Stimulated activated CD4-positive, alpha-beta T cell treated with anti-CD3 and anti-CD28 coated beads, Interleukin-1b, Interleukin-23, amount 100 ng/mL, for 4 hours (primary cell): ENCODE measurements at places on chromosomes 6 and 20.
A peak's percentile ranks its signal among the peaks of the same experiment; 100 is the strongest.

DNA sequence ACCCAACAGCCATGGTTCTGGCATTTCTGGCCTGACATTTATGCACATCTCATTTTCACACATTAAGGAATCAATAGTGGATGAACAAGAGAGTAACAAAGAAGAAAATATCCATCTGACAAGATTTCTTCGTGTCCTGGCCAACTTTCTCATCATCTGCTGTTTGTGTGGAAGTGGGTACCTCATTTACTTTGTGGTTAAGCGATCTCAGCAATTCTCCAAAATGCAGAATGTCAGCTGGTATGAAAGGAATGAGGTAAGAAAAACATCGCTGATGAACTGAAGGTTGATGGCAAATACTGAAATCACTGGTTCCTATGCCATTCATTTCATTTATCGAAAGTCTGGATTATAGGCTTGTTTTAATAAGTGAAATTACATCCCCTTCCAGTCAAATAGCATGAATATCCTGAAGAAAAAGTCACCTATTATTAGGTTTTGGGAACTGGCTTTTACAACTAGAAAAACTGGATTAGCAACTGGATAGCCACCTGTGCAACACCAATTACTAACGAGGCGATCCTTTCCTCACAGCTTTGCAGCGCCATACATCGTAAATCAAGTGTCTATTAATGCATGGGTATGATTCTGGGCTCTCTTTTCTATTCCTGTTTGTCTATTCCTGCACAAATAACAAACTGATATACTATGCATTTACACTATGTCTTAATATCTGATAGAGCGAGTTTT, 50.2 kb upstream of the NOP56 start:
- no peak for DNase-seq

DNA sequence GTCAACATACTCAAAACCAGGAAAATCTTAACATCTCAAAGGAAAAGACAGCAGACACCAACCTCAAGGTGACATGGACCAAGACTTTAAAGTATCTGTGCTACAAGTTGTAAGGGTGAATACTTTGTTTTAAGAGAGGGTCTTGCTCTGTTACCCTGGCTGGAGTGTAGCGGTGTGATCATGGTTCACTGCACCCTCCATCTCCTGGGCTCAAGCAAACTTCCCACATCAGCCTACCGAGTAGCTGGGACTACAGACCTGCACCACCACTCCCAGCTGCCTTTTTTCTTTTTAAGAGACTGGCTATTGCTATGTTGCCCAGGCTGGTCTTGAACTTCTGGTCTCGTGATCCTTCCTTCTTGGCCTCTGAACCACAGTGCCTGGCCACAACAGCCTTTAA, 9.7 kb downstream of the AMD1 start:
- DNase-seq, result no peak

DNA sequence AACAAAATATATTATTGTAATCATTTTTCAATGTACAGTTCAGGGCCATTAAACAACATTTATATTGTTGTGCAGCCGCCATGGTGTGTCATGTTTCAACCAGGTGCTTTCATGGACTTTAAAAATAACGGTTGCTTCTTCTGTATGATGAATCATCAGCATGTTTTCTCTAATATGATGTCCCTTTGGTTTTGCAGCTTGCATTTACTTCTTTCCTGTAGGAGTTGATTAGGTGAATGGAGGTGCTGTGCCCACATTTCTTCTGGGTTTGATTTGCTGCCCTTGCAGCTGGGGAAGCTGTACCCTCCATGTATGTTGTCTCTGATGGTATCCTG, 54.9 kb upstream of the TULP4 start:
- no peak for DNase-seq

GRCh38 chr6:103784117-103784516, 1075.6 kb downstream of the HACE1 start:
- no peak for DNase-seq

DNA sequence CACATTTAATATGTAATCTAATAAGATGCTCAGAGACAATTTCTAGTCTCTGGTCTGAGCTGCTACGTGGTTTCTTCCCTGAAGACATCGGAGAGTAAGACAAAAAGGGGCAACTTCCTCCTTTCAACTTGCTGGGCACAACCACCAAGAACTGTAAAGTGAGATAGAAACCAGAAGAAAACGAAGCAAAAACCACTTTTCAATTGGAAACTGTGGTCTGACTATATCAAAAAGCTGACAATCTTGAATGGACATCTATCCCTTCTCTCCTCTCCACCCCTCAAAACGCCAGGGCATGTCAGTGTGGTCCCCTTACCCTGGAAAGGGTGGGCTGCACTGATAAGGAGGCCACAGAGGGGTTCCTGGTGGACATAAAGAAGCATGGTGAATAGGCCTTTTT, 269.1 kb downstream of the CD83 start:
- no peak for DNase-seq

DNA sequence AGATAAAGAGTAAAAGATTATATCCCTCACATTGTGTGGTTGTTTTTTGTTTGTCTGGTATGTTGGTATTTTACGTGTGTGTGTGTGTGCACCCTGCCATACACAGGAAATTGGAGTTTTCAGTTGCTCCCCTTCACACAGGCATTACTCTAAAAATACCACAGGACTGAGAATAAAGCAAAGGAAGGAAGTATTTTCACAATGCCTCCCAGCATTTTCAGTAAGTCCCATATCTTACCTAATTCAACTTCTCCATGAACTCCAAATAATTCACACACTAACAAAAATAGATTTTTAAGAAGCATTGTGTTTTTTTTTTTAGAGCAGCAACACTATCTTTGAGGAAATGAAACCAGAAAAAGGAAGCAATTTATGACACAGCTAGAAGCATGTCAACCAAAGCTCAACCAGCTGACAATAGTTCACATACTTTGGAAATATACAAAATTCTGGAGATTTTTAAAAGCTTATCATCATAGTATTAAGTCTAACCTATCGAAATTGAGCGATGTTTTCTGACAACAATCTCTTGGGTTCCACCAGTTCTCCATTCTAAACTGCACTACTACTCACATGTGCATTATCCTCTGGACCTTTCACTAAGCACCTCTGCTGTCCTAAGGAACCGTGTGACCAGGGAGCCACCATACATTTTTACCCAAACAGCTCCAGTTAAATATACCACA, 2.1 kb downstream of the UBE2J1 start:
- DNase-seq, result no peak

GRCh38 chr6:31781244-31782125, 4.4 kb upstream of the VWA7 start:
- no peak for DNase-seq

DNA sequence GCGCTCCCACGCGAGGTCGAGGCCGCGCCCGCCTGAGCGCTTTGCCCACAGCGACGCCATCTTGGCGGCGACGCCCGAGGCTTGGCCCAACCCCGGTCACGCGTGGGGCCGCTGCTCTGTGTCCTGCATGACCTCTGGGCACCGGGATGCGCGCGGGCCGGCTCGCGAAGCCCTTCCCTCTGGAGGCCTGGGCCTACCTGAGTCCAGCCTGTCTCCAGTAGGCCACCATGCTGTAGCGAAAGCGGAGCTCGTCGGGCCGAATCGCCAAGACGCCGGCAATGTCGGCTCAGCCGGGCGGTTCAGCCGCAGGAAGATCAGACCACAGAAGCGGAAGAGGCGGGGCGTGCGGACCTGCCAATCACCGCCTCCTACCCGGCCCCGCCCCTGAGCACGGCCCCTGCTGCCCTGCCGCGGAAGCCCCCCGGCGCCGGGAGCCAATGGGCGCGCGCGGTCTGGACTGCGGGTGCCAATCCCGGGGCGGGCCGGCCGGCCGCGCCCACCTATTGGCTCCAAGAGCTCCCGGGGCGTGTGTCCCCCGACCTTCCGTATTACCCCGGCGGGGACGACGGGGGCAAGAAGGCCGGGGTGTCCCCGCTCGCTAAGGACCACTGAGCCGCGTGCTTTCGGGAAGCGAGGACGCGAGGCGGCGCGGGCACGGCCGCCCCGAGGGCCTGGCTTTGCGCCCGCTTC, at the start of gene ATP5F1E:
Gene ATP5F1E (minus strand): TSS at position 313 of the 690 bp plus-strand sequence. CDS start 84 bp downstream, at position 229.
- DNase-seq, result peak; percentile 94

GRCh38 chr20:11906626-11907480, 10.8 kb upstream of the BTBD3 start:
- DNase-seq, result no peak

DNA sequence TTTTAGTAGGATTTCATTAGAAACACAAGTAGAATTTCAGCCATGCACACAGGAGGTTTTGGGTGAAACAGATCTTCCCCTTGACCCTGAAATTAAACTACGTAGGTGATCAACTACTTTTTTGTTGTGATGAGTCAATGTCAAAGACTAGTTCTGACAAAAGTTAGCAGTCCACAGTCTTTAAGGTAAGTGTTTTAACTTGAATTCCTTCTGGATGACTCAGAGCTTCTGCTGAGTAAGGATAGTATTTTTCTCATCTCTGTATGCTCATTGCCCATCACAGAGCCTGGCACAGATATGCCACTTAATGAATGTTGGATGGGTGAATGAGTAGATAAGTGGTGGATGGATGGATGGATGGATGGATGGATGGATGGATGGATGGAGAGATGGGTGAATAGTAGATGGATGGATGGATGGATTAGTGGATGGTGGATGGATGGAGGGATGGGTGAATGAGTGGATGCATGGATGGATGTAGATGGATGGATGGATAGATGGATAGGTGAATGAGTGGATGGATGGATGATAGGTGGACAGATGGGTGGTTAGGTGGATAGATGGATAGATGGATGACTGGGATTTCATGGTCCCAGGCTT, 165.3 kb downstream of the ZMYND8 start:
- DNase-seq, result no peak

DNA sequence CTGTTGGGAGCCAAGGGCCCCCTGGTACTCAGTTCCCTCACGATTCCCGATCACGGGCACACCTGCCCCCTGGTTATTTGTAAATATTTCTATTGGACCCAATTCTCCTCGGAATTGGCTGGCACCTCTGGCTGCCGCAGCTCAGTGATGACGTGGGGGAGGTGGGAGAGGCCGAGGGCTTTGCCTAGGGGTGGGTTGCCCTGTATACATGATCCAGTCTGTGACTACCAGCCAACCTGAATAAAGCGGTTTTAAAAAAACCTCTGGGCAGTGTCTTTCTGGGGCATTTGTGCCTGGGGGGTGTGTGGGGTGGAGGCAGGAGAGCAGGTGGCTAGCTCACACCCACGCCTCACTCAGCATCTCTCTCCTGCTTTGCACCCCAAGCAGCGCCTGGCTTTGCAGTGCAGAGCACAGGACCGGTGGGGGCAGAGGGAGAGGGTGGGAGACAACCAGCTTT, 42.2 kb downstream of the VSTM2L start:
- DNase-seq, result no peak

GRCh38 chr6:3775386-3775785, 23.9 kb upstream of the PXDC1 start:
- no peak for DNase-seq
